ENCODE measurements at places on chromosomes 1 and 21.

DNA sequence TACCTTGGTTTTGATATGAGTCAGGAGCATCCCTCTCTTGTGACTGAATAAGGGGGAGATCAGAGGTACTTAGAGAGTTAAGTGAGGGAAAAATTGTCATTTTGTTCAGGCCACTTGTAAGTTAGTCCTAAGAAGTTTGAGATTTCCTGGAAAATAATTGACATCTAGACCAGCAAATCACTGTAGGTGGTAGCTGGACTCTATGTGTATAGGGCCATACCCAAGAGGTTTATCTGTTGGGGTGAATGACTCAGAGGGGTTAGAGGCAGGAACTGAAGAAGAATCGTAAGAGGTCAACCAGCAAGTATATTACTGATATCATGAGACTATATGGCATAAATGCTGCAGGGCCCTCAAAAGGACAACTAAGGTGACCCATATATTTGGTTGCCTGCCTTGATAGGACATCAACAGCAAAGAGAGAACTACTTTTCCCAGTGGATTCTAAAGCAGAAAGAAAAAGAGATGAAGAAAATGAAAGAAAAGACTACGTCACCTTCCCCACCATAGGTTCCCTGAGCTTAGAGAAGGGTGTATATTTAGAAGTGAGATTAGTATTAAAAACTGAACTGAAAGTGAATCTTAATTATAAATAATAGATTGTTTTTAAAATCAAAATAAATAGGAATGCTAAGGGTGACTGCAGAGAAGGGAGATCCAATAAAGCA lies 8.0 kb upstream of the RNPC3 start:
- DNase-seq: no peak

GRCh38 chr1:221327954-221328353 lies 413.9 kb downstream of the DUSP10 start:
- DNase-seq: no peak

- DNase-seq: no peak
Measured at GRCh38 chr1:33281554-33282303, 25.4 kb downstream of the ZNF362 start.

DNA sequence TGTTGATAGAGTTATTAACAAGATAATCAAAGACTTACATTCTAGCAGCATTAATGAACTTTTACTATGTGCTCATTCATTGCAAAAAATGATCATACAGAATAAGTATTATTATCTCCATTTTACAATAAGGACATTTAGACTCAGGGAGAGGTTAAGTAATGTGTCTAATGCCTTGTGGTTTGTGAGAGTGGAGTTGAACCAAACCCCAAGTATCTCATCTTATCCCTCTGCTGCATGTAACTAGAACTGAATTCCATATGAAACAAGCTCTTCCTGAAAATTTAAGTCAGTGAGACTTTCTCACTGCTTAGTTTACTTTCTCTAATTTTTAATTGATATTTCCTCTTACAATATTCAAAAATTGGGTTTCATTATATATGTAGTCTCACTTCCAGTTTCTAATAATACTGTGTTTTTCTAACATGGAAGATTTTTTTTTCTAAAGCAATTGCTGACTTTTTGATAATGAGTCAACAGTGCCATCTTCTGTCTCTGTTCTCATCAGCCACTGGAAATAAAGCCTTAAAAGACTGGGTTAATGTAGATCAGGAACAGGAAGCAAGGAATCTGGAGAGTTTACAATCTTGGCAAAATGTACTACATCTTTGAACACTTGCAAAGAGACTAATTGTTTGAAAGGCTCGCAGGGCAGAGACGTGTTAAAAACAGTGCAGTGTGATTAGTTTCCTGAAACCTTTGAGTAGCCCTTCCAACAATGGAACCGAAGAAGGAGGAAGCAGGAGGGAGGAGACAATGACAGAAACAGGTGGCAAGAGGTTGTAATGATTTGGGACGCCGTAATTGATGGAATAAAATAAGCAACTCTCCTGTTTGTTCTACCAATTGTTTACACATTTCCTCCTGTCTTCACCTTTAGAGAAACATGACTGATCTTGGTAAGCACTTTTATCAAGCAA lies 567.6 kb downstream of the MRPL39 start:
- no peak for DNase-seq

DNA sequence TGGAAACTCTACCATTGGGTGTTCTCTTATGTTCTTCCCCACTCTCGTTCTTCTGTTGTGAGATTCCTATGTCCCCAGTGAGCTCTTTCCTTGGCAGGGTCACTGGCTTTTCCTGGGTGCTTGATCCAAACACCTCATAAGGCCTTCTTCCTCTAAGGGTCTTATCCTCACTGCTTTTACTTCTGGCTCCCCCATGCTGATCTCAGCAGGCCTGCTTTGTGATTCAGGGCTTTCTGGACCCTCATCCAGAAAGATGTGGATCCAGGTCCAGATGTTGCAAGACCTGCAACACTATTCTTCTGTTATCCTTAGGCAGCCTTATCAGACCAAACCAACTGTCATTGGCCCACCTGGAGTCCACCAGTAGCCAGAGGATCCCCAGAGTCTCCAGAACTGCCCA lies 11.2 kb upstream of the MYOG start:
- no peak for DNase-seq

DNA sequence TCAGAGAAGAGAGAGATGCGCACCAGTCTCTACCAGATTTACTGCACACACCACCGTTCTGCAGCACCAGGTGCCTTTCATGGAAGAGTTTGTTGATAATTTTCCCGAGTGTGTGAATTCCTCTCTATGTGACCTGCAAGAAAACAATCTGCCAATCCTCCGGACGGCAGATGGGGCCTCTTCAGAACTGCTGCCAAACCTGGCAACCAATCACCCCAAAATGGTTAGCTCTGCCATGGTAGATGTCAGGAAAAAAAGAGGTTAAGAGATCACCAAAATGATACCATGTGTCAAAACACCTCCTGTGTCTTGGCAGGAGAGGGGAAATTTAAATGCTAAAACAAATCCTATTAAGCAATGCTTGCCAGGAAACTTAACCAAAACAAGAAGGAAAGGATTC lies 96.5 kb downstream of the DAB1 start:
- no peak for DNase-seq

- DNase-seq: no peak
Measured at GRCh38 chr1:243663651-243664050, 186.4 kb downstream of the AKT3 start.

GRCh38 chr1:47888294-47888629 lies 108.9 kb downstream of the TRABD2B start:
- no peak for DNase-seq

GRCh38 chr1:111727056-111727455 lies 12.1 kb downstream of the INKA2 start:
- DNase-seq: no peak

DNA sequence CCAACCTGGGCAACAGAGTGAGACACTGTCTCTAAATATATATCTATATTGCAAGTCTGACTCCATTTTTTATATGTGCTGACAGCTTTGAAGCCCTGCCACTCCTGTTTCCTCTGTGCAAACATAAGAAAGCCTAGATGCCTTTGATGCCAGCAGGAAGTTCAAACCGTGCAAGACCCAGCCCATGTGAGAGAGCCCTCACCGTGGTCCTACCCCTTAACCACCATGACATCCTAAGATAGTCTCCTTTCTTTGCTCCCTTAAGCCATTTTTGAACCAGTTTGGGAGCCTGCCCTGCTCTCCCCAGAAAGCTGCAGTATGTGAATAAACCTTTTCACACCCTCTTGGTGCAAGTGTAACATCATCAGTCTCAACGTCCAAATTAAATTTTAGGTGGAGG lies 3.7 kb upstream of the DIPK1A start:
- no peak for DNase-seq

DNA sequence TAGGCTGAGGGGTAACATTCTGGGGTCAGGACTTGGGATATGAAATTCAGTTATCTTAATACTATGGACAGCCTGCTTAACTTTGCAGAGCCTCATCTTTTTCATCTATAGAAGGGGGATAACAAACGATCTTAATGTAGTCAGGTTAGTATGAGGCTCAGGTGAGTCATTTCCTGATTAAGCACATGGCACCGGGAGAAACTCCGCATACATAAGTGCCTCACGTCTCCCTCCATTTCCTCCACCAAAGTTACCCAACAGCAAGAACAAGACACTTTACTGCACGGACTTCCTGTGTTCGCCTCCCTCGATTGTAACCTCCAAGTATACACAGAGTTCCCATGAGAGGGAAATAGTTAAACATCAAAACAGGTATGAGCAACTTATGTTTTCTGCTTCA lies 112.7 kb upstream of the COA6 start:
- no peak for DNase-seq

- no peak for DNase-seq
Measured at GRCh38 chr1:145805057-145805456, 18.8 kb downstream of the RNF115 start.

DNA sequence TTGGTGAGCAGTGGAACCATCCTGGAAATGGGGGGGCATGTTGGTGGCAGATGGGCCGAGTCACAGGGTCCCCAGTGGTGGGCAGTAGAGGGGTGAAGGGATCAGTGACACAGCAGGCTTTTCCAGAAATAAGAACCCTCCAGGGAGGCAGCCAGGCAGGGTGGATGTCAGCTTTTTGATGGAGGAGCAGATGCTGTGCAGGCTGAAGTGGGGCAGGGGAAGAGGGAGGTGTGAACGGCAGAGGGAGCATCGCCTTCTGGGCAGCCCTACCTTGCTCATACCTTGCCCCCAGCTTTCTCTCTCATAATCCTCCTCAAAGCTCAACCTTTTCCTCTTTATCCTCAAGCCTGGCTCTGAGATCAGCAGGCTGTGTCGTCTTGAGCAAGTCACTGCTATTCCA lies 131.8 kb upstream of the IPO9 start:
- no peak for DNase-seq

DNA sequence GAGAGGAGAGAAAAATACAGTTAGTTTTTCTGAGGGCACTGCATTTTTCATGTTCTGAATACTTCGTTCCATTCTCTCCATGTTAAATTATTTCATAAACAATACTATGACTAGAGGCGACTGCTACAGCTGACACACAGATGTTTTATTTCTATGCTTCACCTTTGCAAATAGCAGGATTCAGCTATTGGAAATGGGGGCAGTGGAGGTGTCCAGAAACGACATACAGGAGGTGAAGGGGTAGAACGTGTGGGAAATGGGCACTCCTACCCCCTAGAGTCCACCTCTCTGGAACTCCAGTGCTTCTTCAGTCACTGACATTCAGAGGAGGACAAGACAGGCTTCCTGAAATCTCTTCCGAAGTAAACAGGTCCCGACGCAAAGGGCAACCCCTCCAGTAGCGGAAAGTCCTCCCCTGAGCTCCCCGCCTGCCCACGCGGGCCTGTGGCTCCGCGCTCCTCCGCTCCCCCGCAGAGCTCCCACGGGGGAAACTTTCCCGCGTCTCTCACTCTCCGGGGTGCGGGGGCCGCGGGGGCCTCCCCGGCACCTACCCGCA lies 480 bp downstream of the DPYD start:
- peak; percentile 13 for DNase-seq

Measured in iPS-NIHi11 (cell line).